ENCODE measurements at places on chromosomes 4 and X.

GRCh38 chr4:23894021-23894420 lies 4.2 kb upstream of the PPARGC1A start:
- no peak for DNase-seq

DNA sequence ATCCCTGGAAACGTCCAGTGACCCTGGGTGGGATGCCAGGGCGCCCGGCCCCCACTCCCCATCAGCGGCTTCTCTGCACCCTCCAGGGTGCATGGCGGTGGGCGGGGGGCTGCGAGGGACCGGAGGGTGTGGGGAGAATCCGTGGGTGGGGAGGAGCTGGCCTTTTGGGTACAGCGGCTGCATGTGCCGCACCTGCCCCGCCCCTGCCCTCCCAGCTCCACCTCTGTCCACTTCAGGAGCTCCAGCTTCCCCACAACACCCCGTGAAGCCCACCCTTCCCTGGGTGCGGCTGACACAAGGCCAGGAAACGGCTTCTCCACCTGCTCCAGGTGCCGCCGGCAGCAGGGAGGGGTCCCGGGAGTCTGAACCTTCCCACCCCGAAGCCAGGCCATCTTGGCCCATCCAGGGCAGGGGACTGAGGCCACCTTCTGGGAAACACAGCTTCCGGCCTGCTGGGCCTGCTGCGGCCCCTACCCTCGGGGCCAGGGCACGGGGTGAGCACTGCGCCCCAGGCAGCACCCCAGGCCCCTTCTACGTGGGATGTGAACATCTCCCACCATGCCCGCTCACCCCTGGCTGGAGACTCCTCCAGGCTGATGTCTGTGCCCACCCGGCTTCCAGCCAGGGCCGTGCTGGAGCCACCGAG lies 34.6 kb downstream of the CPLX1 start:
- DNase-seq, result no peak

DNA sequence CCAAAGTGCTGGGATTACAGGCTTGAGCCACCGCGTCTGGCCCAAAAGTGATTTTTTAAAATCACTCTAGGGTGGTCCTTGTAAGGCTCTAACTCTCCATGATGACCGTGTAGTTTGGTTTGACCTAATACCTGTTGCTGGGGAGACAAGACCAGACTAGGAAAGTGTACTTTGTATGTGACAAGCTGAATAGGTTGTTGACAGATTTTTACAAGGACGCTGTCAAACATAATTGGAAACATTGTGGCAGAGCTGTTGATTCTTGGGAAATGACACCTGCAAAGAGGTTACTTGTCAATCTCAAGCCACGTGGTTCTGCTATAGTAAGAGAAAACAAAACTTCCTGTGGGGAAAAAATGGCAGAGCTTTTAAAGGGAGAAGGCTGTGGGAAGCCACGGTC lies 802.4 kb upstream of the HS3ST1 start:
- DNase-seq, result no peak

- peak; percentile 28 for DNase-seq
Measured at GRCh38 chrX:31266203-31267076, 194.6 kb upstream of the FTHL17 start.

DNA sequence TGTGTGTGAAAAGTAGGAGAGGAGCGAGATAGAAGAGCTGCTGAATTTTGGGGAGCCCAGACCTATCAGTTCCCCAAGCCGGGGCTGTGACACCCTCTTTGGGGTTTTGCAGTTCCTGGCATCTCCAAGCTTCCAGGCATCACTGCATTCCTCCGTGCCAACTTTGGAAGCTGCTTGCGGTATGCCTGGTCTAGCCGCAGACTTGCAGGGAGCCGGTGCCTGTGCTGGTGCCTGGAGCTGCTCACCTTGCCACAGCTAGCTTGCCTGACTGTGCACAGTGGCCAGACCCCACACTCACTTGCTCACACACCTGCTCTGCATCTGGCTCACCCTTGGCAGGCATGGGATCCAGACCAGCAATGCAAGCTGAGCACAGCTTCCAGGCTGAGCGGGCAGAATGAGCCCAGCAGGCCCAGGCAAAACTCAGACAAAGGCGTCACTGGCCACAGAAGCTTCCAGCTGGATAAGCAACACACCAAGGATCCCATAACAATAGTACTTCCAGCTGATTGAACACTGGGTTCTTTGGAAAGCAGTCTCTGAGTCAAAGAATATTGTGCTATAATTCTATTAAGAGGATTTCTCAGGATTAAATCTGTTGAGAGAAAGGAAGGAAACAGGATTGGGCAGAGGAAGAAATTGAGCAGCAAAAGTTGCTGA lies 390.9 kb downstream of the TEX13C start:
- DNase-seq, result no peak

- no peak for DNase-seq
Measured at GRCh38 chr4:60589425-60589824, 610.7 kb upstream of the ADGRL3 start.

DNA sequence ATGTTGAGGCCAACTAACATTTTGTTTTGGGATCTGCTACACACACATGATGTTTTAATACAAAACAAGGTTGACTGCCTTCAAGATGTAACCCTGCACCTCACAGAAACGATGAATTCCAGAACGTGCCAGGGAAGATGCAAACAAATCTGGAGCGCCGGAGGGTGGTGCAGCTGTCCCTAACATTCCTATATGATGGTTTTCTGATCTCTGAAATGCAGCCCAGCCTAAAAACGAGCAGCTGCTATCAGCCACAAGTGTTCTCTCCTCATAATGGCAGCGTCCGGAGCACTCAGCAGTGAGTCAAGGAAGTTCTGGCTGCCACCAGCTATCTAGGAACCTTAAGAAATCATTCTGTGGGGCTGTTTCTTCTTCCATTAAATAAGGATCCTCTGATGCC lies 333.4 kb downstream of the NR3C2 start:
- no peak for DNase-seq

DNA sequence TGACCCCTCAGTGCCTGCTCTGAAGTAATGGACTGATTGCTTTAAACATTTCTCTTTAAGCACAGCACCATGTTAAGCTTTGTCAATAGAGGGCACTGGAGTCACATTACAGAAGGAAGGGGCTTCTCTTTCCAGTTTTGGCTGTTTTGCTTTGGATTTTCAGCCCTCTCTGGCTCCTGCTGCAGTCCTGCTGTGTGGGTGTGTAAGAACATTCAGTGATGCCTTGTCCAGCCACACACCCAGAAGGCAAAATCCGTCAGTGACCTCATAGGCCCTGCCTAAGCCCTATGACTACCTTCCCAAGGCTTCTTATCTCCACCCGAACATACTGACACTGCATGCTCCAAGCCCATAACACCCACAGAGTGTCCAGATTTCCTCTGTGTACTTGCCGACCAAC lies 215.3 kb upstream of the CTSO start:
- DNase-seq, result peak; percentile 60

- no peak for DNase-seq
Measured at GRCh38 chr4:129474698-129475097, 378.7 kb downstream of the C4orf33 start.

DNA sequence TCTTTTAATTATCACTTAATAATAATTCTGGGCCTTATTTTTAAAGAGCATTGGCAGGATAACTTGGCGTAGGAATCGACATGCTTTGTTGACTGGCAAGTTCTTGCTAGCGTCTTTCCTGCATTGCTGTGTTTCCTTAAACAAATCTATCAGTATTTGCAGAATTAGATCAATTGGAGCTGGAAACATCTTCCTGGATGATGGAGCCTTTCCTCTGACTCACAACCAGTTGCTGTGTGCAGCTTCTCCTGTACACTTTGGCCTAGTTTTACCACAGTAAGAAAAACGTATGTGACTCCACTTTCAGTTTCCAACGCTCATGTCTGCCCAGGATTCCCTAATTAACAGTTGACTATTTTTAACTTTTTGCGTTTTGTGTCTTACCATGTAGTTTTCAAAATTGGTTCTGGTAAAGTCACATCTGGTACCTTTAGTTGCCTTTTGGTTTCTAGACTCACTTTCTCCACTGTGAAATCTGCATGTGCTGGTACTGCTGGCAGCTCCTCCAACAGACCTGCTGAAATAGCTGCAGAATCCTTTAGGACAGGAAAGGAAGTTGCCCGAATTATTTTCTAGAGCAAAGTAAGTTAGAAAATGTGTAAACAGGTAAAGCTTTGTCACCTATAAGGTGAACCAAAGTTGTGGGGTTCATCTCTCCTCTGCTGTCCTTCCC lies 553.2 kb upstream of the FAT1 start:
- no peak for DNase-seq

DNA sequence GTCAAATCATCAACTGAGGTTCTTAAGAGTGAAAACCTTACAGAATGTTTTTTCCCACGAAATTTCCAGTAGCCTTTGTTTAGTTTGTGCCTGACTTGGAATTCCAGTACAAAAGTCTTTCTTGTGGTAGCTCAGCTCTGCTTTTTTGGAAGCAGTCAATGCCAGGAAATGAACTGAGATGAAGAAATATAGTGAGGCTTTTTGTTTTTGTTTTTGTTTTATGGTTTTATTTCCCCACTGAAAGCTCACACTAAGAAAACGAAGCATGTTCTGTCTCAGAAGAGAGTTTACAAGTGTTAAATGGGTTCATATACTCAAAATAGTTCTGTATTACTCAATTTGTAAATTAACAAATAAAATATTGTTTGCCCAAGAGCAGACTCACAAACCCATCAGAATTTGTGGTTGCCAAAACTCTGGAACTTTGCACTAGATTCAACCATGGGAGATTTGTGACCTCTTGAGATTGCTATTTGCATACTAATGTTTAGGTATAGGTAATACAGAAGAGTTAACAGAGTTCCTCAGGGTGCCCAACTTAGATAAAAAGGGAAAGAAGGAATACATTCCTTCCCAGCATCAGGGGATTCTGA lies 1060.8 kb downstream of the FAT4 start:
- no peak for DNase-seq

GRCh38 chrX:1491851-1492349 lies 39.2 kb upstream of the ASMTL start:
- DNase-seq, result no peak

DNA sequence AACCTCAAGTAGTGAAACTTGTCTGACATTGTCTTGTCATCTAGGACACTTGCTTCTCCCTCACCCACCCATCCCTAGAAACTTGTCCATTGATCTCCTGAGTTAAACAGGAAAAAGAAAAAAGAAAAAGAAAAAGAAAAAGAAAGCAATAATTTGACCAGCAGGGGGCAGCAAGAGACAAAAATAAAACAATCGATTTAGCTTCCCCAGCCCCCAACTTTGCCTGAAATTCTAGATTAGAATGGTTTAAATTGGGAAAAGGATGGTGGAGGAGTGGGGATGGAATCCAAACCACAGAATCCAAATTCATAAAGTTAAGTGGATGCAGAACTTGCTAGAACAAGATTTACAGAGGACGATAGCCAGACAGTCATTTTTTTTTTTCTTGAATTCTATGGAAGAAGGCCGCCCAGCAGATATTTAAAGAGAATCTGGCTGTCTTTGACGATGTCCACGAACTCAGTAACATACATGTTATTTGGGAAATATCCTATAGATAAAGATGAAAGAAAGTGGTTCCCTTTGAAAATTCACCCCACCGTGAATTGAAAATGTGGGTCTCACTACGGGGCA lies 282.9 kb downstream of the USP46 start:
- peak; percentile 57 for DNase-seq

GRCh38 chrX:119784747-119785446 lies 6.5 kb downstream of the RPL39 start:
- DNase-seq, result no peak

- DNase-seq, result no peak
Measured at GRCh38 chrX:150236327-150236726, 126.8 kb upstream of the MAMLD1 start.

DNA sequence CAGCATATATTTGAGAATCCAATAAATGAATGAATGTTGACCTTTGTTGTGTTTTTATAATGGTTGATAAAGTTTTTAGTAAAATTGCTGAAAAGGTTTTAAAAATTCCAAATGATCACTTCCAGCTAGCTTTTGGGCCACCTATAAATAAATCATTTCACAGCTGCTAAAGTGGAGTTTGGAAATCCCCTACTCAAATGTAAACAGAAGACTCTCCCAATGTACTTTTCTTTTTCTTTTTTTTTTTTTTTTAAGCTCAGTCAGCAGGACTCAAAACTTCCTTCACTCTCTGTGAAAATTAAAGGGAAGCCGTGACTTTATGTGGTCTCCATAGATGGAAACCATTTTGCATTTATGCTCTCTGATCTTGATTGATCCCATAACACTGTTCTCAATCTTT lies 45.2 kb downstream of the CXCL13 start:
- DNase-seq, result no peak

DNA sequence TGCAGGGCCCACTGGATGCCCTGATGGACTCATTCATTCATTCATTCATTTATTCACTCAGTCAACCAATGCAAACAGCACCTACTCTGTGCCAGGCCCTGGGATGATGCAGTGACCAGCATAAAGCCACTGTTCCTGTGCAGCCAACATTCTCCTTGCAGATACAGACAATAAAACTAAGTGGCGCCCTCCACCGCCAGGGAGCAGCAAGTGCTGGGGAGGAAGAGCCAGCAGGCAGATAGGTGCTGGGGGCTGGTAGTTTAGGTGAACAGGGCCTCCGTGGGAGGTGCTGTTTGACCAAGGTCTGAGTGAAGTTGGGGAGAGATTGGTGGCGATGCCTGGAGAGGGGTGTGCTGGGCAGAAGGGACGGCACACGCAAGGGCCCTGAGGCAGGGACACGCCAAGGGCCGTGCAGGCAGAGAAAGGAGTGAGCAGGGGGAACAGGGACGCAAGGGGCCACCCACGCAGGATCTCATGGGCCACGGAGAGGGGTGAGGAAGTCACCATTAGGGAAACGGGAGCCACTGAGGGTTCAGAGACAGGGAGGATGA lies 65.5 kb downstream of the WFS1 start:
- DNase-seq, result no peak

DNA sequence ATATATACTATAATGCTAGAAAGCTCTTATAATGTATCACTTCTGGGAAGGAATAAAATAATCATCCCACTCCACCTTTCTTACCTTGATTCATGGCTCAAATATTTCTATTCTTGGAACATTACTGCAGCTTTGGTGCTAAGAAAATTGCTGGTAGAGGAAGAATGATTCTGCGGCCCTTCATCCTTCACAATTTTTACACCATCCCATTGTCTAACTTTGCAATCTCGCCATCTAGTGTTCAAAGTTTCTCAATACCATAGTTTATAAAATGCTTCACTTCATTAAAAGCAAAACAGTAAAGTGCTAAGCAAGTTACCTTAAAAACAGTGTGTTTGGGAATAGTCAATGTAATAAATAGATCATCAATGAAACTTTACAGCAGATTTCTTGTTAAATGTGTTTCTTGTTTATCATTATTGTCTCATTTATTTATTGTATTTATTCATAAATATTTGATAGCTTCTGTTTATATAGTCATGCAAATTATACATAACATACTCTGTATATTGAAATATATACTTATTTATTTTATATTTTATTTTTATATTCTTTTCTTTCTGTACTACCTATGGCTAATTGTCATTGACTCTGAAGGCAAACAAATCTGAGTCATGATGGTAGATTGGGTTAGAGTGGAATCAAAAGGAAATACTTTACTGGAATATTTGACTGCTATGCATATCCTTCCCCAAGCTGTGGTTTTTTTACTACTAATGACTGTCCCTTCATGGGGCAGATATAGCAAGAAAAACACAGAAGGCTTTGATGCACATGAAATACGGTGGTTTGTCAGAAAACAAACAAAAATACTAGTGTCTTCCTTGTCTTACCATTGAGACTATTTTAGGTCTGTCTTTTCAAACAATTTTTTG lies 390.7 kb downstream of the MAPK10 start:
- peak; percentile 24 for DNase-seq
